ENCODE measurements at places on chromosomes 2 and 18.

DNA sequence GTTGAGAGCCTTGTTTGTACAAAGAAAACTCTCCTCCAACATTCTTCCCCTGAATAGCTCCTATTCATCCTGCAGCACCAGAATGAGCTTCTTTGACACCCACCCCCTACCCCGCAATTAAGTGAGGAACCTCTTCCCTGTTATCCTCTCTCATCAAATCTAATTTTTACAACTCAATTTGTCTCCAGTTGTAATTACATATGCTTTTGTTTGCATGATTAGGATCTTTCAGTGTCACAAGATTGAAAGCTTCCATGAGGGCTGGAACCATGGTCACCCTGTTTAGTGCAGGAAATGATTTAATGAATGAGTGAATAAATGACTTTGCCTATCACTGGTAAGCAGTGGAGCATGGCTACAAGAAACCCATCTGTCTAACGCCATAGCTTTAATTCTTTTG is 334.6 kb upstream of the KLHL29 start:
- DNase-seq: no peak

DNA sequence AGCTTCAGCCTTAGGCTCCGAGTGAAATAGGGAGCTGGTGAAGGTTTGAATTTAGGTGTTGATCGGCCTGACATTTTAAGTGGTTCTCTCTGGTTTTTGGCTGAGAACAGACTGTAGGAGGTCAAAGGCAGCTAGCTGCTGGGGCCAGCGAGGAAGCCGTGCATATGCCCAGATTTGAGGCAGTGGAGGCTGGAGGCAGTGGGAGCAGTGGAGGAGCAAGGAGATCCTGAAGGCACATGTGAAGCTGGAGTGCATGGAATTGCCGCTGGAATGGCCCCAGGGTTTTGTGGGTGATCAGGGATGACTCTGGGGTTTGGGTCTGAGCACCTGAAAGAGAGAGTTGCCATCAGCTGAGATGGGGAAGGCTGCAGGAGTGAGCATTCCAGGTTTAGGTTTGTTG is 25.1 kb downstream of the STEAP3 start:
- no peak for DNase-seq

DNA sequence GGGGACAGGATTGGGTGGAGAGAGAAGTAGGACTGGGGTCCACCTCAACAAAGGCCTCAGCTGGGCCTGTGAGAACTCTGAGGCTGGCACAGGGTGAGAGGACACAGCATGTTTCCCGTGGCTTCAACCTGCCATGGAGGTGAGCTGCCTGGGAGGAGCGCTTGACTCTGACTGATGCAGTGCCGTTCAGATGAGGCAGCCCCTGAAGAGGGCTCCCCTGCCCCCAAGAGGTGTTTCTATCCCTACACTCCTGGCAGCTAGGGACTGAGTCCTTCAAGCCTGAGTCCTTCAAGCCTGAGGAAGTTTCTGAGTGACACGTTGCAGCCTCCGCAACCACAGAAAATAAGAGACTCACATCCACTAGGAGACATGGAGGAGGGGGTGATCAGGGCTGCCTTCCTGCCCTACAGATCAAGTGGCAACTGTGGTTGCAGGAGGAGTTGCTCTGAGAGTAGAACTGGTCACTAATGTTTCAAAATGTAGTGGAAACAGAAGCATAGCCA is 49.6 kb upstream of the TMEM177 start:
- no peak for DNase-seq

GRCh38 chr2:237488295-237488694 is 1.2 kb downstream of the MLPH start:
- no peak for DNase-seq

Data from activated naive CD4-positive, alpha-beta T cell (primary cell).